ENCODE measurements at places on chromosomes 4 and X.

- no peak for DNase-seq
Measured at GRCh38 chr4:4386296-4386735, 586 bp upstream of the NSG1 start.

GRCh38 chrX:80237072-80237471 lies 183.2 kb upstream of the TENT5D start:
- no peak for DNase-seq

- peak; percentile 58 for DNase-seq
Measured at GRCh38 chr4:38489924-38490639, 173.9 kb upstream of the KLF3 start.

DNA sequence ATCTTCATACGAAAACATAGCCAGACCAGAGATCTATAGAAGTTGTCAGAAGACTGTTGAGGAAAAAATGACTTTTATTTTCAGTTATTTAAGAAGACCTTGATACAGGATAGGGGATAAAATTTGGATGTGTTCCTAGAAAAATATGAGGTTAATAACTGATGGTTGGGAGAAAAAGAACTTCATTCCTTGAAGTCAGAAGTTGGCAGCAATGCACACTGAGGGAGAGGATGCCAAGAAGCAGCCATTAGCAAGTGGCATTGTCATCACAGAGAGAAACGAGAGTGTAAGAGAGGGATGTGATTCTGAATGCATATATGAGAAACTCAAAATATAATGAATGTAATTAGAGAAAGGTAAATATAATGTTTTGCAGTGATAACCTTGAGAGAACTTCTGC lies 382.1 kb upstream of the EPHA5 start:
- no peak for DNase-seq

GRCh38 chr4:106329041-106329618 lies 12.8 kb downstream of the AIMP1 start:
- DNase-seq, result no peak

DNA sequence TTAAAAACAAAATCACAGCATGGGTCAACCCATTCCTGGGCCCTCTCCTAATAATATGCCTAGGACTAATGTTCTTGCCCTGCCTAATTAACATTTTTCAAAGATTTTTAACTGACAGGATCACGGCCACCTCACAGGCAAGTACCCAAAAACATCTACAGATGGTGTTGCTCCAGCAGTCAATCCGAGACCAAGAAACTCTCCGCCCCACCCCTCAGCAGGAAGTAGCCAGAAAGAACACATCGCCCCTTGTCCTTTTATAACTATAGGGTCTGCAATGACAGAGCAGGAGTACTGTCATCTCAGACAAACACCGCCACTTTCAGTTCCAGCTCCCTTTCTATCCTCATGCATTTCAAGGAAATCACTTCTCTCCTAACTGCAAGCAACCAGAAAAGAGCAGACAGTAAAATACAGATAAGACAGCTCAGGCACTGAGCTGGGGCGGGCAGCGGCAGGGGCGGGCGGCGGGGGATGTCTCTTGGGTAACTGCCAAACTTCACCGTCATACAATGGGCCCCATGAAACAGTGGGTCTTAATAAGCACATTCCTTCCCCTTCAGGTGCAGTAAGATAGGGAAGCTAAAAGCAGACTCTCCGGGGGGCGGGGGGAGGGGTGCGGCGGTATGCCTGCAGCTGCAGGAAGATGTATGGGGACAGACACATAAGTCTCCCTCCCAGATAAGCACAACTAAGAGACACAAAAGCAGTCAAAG lies 67.4 kb downstream of the ZNF182 start:
- DNase-seq, result no peak

GRCh38 chr4:173360587-173361221 lies 10.1 kb upstream of the SAP30 start:
- DNase-seq, result no peak

- no peak for DNase-seq
Measured at GRCh38 chrX:153596981-153597750, 1.8 kb downstream of the CCNQ start.

- DNase-seq, result no peak
Measured at GRCh38 chrX:7159149-7159861, 11.4 kb upstream of the PUDP start.

DNA sequence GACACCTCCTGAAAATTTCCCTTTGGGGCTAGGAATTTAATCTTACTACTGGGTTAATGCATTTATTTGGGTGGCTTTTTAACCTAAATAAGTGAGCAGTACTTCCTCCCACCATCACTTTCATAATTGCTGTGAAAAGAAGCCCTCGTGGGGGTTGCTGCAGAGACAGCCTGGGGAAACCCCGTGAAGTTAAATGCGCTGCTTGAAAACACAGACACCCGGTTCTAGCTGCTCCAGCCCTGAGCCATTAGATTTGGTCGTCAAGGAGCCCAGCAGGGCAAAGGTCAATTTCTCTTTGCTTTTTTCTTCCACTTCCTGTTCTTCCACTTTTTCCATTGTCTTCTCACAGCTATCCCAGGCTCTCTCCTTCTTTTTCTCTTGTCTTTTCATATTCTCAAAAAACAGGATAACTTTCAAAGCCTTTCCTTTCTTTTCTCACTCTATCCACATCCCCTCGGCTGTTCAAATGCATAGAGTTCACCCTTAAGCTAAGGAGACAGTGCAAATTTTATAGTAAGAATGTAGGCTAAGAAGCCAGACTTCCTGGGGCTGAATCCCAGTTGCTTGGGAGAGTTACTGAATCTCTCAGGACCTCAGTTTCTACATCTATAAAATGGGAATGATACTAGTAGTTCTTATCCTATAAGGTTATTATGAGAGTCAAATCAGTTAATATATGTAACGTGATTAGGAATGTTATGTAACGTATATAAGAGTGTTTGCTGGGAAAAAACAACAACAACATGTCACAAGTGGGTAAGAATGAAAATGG lies 91.5 kb upstream of the ZNF827 start:
- DNase-seq, result no peak

DNA sequence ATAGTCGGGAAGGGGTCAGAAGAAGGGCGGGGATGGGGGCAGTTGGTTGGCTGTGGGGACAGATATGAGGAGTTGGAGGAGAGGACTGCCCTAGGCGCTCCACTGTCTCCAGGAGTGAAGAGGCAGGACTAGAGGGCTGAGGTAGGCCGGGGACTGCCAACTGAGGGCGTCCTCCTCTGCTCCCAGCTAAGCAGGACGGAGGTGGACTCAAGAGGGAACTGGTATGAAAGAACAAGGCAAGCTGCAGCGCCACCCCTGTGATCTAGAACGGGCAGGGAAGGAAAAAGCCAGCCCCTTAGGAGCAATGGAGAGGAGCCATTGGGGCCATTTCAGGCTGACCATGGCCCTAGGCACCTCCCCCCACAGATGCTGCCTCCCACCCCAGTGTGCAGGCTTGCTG lies 14.0 kb downstream of the BEND2 start:
- DNase-seq, result no peak

DNA sequence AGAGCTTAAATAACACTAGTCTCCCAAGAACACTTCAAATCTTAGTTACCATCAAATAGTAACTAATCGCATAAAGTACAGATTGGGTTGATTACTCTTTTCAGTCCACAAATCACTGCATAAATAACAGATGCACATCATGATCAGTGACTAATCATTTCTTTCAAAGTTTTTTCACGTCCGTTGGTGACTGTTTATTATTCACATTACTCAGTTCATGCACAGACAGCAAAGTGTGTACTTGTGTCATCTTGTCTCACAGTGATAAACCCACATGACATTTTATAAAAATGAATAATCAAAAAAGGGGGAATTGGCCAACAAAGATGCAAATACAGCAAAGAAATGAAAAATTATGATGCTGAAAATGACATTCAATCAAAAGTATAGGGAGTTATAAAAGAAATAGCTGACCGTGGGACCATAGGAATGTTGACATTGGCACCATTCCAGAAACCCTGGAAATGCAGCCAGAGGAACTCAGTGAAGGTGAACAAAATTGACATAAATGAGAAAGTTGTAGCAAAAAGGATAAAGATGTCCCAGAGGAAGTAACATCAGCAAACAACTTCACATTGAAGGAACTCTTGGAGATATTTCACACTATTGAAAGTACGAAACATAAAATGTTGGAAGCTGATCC lies 161.5 kb downstream of the SOX3 start:
- no peak for DNase-seq

DNA sequence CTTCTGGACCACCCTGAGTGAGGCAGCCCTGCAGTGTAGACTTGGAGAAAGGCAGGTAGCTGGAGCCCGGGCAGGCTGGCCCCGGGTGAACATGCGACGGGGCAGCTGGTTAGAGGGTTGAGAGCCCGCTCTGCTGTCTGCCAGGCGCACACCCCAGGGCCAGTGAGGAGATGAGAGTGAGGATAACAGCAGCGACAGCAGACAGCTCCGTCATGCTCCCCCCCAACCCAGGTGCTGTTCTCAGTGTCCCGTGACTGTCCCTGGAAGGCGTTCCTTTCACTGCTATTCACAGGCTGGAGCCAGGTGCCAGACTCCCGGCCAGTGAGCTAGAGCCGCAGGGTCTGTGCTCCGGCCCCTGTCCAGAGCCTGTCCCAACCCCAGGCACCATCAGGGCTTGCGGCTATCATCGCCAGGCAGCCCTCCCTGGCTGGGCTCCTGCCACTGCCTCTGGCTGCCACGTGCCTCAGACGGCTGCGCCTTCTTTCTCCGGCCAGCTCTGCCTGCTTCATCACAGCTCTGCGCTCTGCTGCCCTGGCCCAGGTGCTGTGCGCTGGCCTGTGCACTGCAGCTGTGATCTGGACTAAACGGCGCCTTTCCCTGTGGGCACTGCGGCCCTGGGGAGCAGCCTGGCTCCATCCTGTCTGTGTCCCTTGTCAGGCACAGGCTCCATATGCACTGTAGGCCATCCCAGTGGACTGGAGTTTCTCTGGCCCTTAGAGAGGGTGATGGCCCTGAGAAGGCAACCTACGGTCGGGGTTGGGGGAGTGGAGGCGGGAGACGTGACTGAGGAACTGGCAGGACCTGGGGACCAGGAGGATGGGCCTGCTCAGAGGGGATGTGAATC lies 19.8 kb downstream of the NSG1 start:
- no peak for DNase-seq

DNA sequence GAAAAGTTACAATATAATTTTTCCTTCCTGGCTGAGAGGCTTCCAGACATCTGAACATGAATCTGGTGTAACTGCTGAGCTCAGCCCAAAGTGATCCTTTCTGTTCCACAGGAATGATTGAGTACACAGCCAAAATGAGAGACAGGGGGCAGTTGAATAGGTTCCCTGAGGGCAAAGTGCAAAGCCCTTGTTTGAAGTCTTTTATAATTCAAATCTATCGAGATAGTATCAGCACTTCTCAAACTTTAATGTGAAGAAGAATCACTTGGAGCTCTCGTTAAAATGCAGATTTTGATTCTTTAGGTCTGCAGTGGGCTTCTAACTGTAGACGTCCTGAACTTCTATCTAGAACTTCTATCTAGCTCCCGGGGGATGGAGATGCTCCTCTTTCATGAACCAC lies 54.4 kb upstream of the BMP2K start:
- DNase-seq, result no peak

DNA sequence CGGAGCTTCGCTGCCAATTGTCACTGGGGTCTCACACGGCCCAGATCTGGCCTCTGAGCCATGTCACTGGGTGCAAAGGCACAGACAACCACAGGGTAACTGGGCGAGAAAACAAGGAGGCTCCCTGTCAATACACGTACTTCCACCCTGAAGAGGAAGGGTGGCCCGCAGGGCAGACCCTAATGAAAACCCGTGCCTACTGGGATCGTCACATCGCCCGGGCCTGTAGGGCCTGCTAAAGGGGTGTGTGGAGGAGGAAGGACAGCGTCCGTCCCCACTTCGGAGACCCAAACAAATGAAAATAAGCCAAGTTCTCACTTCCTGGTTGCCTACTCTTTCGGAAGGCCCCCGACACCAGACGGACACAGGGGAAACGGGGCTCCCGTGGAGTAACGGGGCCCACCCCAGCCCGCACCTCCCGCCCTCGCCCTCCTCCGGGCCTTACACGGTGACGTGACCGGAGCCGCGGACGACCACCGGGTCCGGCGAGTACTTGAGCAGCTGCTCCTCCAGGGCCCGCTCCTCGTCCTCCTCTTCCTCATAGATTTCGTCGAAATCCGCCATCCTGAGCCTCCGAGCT lies 578 bp downstream of the CHIC2 start:
- peak; percentile 61 for DNase-seq

- no peak for DNase-seq
Measured at GRCh38 chrX:96183843-96184242, 500.8 kb upstream of the DIAPH2 start.

GRCh38 chr4:7823416-7823824 lies 116.2 kb downstream of the AFAP1 start:
- no peak for DNase-seq

DNA sequence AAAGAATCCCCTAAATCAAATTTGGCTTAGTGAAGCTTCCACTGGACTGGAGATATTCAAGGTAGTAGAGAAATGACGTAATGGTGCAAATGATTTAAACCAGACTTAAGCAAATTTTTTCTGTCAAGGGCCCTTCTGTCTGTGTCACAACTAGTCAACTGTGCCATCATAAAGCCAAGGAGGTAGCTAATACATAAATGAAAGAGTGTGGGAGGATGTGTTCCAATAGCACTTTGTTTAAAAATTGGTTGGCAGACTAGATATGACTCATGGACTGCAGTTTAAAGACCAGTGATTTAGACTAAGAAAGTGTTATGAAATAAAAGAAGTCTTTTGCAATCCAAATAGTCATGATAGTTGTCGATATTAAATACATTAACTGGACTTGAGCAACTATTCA lies 24.3 kb upstream of the TEX13C start:
- DNase-seq, result no peak

DNA sequence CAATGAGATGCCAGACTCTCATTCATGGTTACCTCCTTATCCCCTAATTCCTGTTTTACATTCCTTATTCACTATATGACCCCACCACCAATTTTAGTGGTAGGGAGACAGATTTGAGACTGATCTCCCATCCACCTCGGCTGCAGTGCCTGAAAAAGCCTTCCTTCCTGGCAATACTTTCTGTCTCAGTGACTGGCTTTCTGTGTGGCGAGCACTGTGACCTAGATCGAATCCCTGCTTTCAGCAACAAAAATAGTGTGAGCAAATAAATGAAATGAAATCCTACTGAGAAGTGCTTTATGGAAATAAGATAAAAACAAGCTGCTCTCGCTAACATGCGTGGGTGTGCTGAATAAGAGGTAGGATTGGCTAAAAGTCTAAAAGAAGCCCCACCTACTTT lies 165.3 kb downstream of the GPM6A start:
- no peak for DNase-seq

DNA sequence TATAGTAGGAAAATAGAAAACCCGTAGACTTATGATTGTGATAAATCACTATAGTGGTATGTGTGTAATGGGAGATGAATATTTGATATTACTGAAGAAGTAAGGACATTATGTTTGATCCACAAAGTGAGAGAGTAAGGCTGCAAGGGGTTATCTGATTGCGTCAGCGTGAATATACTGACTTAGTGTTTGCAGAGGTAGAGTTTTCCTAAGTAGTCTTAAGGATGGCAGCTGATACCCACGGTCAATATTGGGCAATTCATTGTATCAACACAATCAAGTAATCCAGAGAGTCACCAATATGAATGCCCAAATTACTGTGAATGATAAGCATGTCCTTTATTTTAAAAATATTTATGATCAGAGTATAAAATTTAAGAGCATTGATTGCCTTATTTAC lies 83.7 kb downstream of the SPOCK3 start:
- no peak for DNase-seq
